ENCODE measurements at places on chromosomes 2 and 18. TPM values are rescaled to one million over a fixed set of nuclear protein-coding genes. Genes with fewer than 3 reads are reported as not detected.

GRCh38 chr2:25201265-25201664, 32.9 kb upstream of the POMC start:
- H3K4me3 ChIP-seq: no peak overlapping the region
- H3K36me3 ChIP-seq: no peaks in the 10 kb centered on the region
- H3K27me3 ChIP-seq: no peaks in the 10 kb centered on the region

- no peaks in the 10 kb centered on the region for H3K27me3 ChIP-seq
- DNase-seq: no peak
- H3K27ac ChIP-seq: no peak overlapping the region
These were observed 17.1 kb upstream of the IL1R2 start for GRCh38 chr2:101974663-101975062.

DNA sequence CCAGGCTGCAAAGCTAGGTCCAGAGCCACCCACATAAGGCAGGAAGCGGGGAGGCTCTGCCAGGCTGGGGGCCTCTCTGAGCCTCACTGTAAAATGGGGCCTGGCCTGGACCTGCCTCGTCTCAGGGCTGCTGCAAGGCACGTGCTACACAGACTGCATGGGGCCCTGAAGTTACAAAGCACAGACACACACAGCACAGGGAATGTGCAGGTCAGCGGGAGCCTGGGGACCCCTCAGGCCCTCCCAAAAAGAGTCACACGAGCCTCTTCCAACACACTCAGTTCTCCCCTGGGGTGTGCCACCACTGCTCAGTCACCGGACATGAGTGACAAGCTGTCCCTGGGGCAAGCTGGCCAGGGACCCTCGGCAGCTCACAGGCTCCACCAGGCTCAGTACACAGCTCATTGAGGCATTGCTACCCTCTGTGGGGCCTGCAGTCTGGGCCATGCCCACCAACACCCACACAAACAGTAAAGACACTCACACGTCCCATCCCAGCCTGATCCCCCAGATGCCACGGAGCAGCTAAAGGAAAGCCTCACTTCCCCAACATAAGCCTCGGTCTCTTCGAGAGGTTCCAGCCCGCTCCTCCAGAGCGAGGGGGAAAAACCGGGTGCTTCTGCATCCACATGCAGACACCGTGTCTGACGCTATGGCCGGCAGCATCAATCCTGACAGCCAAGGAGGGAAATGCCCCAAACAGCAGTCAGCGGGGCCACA, 33.7 kb downstream of the BOK start:
- no peak overlapping the region for H3K4me3 ChIP-seq
- no peak overlapping the region for H3K27ac ChIP-seq
- peaks cover 17% of the 10 kb centered on the region for H3K36me3 ChIP-seq
- no peak for DNase-seq

RND3 gene
- 27.9 TPM for total RNA-seq

GRCh38 chr2:158893026-158893425, 75.4 kb upstream of the TANC1 start:
- no peaks in the 10 kb centered on the region for H3K4me1 ChIP-seq
- DNase-seq: no peak
- H3K27me3 ChIP-seq: no peaks in the 10 kb centered on the region

DNA sequence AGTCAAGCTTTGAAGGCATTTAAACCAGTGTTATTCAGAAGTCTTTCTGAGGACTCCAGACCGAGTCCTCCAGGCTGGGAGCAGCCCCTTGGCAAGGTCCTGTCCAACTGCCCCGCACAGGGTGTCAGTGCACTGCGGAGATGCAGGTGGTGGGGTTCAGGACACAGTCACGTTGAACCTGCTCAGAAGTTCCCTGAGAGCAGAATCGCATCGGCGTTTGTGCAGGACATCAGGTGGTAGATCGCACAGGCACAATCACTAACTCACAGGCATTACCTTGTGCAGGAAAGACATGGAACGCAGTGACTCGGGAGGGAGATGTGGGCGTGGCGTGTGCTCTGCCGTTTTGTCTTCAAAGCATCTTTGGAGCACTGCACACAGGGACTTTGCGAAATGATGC, 10.4 kb downstream of the COPS9 start:
- H3K36me3 ChIP-seq: peaks cover 31% of the 10 kb centered on the region
- no peaks in the 10 kb centered on the region for H3K27me3 ChIP-seq
- H3K4me1 ChIP-seq: no peaks in the 10 kb centered on the region
- no peak for DNase-seq

MARCHF4 gene
- not detected for total RNA-seq

GCG gene
- not detected for total RNA-seq

DNPEP gene
- 42.7 TPM for total RNA-seq

EMX1 gene
- not detected for total RNA-seq

DNA sequence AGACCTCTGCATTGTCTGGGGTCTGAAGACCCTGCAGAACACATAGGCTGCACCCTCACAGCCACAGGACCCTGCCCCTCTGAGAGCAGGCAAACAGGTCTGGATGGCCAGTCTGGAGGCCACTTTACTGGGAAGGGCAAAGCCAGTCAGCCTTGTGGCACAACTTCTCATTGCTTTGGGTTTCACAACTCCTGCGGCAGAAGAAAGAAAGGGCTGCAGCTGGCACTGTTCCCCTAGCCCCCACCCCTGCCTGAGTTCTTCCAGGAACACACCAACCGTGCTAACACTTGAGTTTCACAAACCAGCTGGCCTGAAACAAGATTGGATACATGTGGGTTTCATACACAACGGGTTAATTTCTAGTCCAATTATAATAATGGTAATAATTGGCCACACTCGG, 276.5 kb upstream of the MGAT5 start:
- H3K27me3 ChIP-seq: no peaks in the 10 kb centered on the region
- DNase-seq: no peak
- no peaks in the 10 kb centered on the region for H3K36me3 ChIP-seq
- peaks cover 10% of the 10 kb centered on the region for H3K4me1 ChIP-seq
- no peak overlapping the region for H3K27ac ChIP-seq

DNA sequence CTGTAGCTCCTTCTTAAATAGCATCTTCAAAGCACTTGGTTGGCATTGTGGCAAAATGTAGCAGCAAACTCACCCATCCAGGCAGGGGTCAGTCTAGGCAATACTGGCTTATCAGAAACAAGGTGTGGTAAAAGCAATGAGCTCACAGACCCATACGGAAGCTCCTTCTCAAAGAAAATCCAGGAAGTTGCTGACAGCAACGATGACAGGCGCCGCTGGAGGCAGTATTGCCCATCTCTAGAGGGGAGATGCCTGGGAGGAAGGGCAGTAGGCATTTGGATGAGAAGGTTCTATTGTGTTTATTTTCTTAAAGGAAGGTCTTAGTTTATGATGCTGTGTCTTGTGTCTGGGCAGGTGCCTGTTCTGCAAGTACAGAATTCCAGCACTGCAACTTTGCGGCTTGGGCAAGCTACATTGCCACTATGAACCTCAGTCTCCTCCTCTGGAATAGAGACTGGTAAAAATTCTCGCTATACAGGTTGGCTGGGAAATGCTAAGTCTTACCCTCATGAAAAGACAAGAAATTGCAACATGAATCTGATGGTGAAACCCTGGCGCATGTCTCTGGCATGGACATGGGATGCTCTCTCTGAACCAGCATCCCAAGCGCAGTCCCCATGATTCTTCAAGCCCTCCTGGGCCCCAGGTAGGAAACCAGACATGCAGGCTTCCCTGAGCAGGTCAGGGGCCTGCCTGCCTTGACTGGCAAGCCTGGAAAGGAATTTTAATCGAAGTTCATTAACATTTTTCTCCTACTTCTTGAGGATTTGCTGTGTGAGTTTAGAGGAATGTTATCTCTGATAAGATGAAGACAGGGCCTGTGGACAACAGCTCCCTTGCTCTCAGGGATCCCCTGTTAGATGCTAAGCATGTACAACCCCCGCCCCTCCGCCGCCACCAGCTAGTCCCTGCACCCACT, 156.0 kb downstream of the TFCP2L1 start:
- H3K27ac ChIP-seq: no peak overlapping the region
- DNase-seq: no peak
- H3K27me3 ChIP-seq: no peaks in the 10 kb centered on the region
- no peaks in the 10 kb centered on the region for H3K36me3 ChIP-seq
- no peaks in the 10 kb centered on the region for H3K4me1 ChIP-seq

GRCh38 chr2:207502577-207503198, 27.1 kb upstream of the CREB1 start:
- no peak overlapping the region for H3K27ac ChIP-seq
- DNase-seq: no peak
- no peak overlapping the region for H3K4me3 ChIP-seq
- H3K36me3 ChIP-seq: no peaks in the 10 kb centered on the region
- H3K4me1 ChIP-seq: peaks cover 59% of the 10 kb centered on the region

DNA sequence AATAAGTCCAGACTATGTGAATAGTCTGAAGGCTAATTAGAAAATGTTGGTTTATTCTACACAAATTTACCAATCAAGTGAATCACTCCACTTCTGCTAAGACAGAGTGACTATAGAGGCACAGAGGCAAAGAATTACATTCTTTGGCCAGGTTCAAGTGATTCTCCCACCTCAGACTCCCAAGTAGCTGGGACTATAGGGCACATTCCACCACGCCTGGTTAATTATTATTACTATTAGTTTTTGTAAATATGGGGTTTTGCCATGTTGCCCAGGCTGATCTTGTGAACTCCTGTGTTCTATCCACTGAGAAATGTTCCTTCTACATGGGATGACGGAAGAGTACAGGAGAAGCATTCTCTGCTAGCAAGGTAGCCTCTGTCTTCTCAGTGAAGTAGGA, 37.6 kb upstream of the PSME4 start:
- no peak overlapping the region for H3K27ac ChIP-seq
- H3K36me3 ChIP-seq: no peaks in the 10 kb centered on the region
- H3K27me3 ChIP-seq: no peaks in the 10 kb centered on the region

DNA sequence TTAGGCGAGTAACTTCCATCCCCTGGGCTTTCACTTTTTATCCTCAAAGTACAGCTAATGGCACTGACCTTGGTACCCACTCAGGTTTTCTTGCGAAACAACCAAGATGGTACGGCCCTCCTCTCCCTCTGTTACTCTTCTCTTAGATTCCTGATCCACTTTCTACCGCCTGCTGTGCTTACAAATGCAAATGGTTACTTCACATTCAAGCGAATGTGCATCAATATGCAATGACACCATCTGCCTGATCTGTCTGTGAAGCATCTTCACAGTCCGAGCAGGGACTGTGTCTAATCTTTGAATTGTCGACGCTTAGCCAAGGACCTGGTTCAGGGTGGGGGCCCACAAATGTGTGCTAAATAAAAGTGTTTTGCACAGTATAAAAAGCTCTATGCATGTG, 112.2 kb downstream of the TRIB2 start:
- no peak overlapping the region for H3K4me3 ChIP-seq
- no peak for DNase-seq
- no peaks in the 10 kb centered on the region for H3K36me3 ChIP-seq
- no peaks in the 10 kb centered on the region for H3K27me3 ChIP-seq

Data from thoracic aorta (tissue), 2 donors.